ENCODE measurements at places on chromosomes 16 and 17.

- DNase-seq = no peak
These were observed 75.9 kb downstream of the PGS1 start for GRCh38 chr17:78454346-78454745.

- DNase-seq = no peak
These were observed 805 bp upstream of the C16orf95 start for GRCh38 chr16:87317750-87318644.

GRCh38 chr16:56505181-56505580 is 14.6 kb downstream of the BBS2 start:
- no peak for DNase-seq

DNA sequence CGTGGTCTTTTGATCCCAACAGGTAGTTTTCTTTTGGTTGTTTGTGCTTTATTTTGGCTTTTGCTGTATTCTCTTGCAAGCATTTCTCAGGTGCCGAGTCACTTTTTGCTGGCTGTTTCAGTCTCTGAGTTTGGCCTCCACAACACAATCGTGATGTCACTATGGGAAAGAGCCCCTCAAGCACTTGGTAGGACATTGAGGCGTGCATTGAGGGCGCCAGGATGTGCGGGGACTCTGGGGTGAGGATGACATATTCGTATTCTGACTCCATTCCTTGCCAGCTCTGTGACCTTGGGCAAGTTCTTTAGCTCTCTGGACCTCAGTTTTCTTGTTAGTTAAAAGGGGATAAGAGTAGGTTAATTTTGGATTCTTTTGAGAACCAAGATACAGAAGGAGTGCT is 13.0 kb downstream of the KSR1 start:
- DNase-seq = no peak

- DNase-seq = no peak
These were observed 75.6 kb downstream of the ABR start for GRCh38 chr17:1104222-1104621.

GRCh38 chr17:11557727-11558452 is 40.4 kb upstream of the DNAH9 start:
- no peak for DNase-seq

DNA sequence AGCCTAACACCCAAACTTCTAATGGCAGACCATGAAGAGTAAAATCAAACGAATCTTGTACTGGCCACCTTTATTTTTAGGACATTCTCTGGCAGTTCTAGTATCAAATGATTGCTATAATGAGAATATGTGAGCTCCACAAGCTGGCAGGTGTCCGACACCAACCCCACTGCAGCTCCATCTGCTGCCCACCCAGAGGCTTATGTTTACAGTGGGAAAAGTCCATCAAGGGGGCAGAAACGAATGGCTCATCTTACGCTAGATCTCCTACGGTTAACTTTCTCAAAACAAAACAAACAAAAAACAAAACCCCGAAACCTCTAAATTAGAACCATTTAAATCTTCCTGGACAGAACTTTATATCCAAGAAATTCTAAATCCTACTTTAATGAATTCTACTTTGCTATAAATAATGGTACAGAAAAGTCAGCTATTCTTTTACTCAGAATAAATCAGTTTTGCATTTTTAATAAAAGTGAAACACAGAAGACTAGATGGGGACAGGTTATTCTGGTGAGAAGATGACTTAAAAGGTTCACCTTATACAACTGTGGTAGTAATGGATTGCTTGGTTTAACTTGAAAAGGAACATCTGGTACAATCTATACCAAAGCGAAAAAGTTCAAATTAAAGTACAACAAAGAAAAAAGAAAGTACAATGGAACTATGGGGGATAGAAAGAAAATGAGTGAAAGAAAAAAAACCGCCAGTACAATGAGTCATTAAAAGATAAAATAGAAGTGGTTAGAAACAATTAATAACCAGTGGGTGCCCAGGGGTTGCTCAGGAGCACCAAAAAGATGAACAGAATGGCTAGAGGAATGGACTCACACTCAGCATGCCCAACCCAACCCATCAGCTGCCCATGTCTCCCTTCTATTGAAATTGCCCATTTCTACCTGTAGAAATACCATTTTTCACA is 40.2 kb downstream of the GRB2 start:
- DNase-seq = no peak

GRCh38 chr16:79282806-79283205 is 317.7 kb downstream of the MAF start:
- DNase-seq = no peak

- DNase-seq = no peak
These were observed 42.9 kb upstream of the IRF8 start for GRCh38 chr16:85856079-85856478.

DNA sequence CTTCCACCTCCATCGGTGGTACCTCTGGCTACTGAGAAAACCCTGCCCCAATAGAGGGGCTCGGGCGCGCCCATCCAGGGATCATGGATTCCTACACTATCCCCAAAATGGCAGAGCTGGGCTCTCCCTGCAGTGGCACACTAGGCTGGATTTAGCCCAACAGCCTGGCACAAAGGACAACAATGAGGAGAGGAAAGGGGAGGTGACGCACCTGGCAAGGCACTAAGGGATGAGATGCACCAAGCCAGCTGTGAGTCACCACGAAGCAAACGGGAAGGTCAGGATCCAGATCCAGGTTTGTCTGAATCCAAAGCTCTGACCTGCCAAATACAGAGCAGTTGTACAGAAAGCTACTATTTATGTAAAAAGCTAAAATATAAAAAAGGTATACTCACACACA is 18.1 kb downstream of the UBE2O start:
- DNase-seq = no peak

GRCh38 chr17:50316016-50316587 is 29.8 kb upstream of the XYLT2 start:
- no peak for DNase-seq

- no peak for DNase-seq
These were observed 23.1 kb downstream of the MMP15 start for GRCh38 chr16:58048494-58049231.

GRCh38 chr16:7644811-7645210 is 312.2 kb downstream of the RBFOX1 start:
- no peak for DNase-seq

- no peak for DNase-seq
These were observed 132.2 kb upstream of the MPHOSPH6 start for GRCh38 chr16:82302042-82302727.

GRCh38 chr16:13322336-13322735 is 420.9 kb downstream of the SHISA9 start:
- DNase-seq = peak; percentile 22
